ENCODE measurements at places on chromosomes 1 and 21.

DNA sequence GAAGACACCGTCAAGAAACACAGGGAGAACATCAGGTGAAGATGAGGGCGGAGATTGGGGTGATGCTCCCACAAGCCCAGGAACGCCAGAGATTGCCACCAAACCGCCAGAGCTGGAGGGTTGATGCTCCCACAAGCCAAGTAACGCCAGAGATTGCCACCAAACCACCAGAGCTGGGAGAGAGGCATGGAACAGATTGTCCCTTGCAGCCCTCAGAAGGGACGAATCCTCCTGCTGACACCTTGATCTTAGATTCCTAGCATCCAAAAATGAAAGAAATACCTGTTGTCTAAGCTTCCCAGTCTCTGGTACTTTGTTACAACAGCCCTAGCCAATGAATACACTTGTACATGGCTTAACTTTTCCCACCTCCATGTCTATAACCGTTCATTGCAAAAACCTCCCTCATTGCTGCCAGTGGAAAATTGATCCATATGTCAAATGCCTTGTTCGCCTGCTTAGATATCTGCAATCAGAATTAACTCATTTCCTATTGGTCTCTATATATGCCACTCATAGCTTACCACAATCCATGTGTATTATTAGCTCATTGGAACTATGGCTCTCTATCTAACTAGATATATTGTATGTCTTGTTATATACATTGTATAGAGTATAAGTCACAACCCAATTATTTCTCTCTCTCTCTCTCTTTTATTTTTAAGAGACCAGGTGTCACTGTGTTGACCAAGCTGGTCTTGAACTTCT is 127.4 kb downstream of the ADSS2 start:
- no peak for DNase-seq

- no peak for DNase-seq
These were observed 876 bp upstream of the CATSPERE start for GRCh38 chr1:244460197-244460596.

DNA sequence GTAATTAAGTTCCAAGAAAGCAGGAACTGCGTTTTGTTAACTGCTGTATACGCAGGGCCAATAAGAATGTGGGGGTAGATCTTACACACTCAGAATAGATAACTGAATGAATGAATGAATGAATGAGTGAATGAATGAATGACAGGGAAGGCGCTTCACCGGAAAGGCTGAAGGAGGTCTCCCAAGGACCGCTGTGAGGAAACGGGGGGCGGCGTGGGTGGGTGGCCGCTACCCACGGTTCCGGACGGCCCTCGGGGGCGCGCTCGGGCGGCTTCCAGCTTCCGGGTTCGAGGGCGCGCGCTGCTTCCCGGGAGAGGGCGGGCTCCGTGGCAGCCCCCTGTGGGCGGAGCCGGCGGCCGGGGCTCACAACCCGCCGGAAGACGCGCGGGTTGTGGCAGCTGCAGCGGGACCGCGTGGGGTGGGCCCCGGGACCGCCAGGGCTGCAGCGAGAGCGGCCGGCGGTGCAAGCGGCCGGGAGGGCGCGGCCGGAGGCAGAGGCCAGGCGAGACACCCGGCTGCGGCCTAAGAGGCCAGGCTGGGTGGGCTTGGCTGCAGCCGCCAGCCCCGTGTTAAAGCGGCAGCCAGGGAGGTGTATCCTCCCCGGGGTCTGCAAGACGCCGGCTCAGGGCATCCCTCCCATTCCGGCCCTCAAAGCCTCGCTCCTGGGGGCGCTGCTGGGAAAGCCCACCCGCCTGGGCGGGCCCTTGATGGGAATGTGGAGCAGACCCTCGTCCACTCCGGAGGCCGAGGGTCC is at the start of gene ZFP69:
Gene ZFP69, plus strand, starts transcription at position 367 of the 754 bp plus-strand sequence. CDS start 2,072 bp downstream, outside the sequence.
- no peak for DNase-seq

GRCh38 chr1:183443011-183443410 is 24.8 kb upstream of the NMNAT2 start:
- no peak for DNase-seq

- DNase-seq = no peak
These were observed 105.9 kb downstream of the ETS2 start for GRCh38 chr21:38911484-38912101.

- no peak for DNase-seq
These were observed 210.4 kb upstream of the VAMP3 start for GRCh38 chr1:7560601-7561181.

DNA sequence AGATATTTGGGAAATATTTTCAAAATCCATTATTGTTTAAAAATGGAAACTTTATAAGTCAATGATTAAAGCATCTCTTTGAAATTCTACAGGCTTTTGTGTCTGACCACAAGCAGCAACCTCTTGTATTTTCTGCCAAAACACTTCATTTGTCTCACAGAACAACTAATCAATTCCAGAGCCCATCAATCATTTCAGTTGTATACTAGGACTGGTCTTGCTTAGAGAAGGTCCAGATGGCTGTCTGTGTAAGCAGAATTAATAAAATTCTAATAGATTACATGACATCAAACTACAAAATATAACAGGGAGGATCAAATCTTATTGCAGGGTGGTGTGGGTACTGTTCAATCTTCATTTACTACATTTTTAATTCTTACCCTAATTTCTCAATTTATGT is 76.4 kb downstream of the ACBD6 start:
- DNase-seq = no peak

DNA sequence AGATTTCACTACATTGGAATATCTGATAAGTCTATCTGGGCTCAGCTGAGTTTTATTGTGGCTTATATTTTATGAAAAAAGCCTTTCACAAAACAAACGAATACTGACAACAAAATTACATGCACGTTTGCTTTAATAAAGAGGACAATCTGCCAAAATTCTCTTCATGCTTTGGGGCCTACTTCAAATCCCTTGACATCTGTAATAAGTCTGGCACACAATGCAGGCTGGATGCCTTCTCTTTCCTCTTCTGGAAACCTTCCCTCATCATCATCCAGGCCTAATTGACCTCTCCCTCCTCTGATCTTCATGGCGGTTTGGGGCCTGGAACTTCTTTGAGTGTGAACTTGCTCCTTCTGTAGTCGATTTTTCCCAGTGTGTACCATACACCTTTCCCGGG is 70.3 kb downstream of the MAP10 start:
- no peak for DNase-seq

GRCh38 chr1:198187973-198188588 is 31.3 kb downstream of the NEK7 start:
- DNase-seq = no peak

DNA sequence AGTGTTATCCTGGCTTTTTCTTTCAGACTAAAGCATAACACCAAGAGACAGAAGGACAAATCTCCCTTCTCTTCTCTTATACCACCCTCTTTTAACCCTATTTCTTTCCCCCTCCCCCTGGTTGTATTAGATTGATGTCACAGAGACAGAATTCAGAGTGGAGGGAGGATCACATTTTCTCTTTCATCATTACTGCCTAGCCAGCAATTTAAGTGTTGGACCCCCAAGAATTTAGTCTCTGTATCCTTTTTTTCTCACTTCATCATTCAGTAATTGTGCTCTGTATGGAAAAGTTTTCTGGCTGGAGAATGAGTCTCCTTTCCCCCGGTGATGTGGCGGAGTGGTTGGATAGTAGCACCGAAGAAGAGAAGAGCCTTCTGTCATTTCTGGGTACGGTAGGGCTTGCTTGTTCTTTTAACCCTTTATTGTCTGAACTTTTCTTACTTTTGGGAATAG is 124.8 kb downstream of the CLEC20A start:
- DNase-seq = no peak

DNA sequence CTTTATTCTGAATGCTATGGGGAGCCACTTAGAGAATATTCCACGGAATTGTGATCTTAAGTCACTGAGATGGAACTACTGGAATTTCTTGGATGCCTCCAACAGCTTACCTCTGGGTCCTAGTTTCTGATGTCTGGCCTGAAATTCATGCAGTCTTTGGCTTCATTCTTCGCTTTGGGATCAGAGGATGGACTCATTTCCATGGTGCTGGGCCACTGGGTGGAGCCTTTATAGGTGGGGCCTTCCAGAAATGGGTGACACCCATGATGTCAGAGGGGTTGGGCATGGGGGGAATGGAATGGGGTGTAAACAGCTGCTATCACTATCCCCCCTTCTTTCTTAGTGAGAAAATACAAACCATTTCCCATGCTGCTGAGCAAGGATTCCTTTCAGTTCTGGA is 73.7 kb upstream of the FGGY start:
- DNase-seq = no peak

- DNase-seq = no peak
These were observed 68.4 kb upstream of the GJA8 start for GRCh38 chr1:147834181-147834580.

- no peak for DNase-seq
These were observed 84.9 kb downstream of the PTPN14 start for GRCh38 chr1:214466403-214467077.

- DNase-seq = no peak
These were observed 9.7 kb downstream of the SFT2D2 start for GRCh38 chr1:168235548-168235885.

DNA sequence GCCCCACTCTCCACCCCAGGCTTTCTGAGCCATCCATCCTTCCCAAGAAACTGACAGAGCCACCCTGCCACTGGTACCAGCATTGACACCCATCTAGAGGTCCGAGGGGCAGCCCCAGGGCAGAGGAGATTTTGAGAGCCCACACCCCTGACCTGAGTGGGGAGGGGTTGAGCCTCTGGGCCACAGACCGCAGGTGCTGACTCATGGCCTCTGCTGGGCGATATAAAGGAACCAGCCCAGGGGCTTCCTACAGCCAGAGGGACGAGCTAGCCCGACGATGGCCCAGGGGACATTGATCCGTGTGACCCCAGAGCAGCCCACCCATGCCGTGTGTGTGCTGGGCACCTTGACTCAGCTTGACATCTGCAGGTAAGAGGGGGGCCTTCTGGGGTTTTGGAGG is at the start of gene PADI4:
Gene PADI4, plus strand, starts transcription at position 252 of the 400 bp plus-strand sequence. Its CDS starts 26 bp downstream, at position 278.
- DNase-seq = no peak

GRCh38 chr1:100452641-100453040 is 85.3 kb upstream of the GPR88 start:
- no peak for DNase-seq

Measured in cortex of kidney (tissue), 1 donor.